A673 (cell line): ENCODE measurements at places on chromosomes 13 and 19. TPM values are rescaled to one million over a fixed set of nuclear protein-coding genes. Genes with fewer than 3 reads are reported as not detected.

- H3K27me3 ChIP-seq, result no peaks in the 10 kb centered on the region
- no peak overlapping the region for H3K27ac ChIP-seq
- no peaks in the 10 kb centered on the region for H3K36me3 ChIP-seq
- no peak for DNase-seq
Measured at GRCh38 chr13:108917581-108917980, 288.2 kb downstream of the MYO16 start.

- H3K4me3 ChIP-seq, result no peak overlapping the region
- no peaks in the 10 kb centered on the region for H3K4me1 ChIP-seq
- H3K27me3 ChIP-seq, result peaks cover 67% of the 10 kb centered on the region
- no peak for DNase-seq
Measured at GRCh38 chr19:51727349-51727880, 3.6 kb upstream of the HAS1 start.

GRCh38 chr13:23385931-23386330, 47.6 kb downstream of the SACS start:
- no peaks in the 10 kb centered on the region for H3K4me1 ChIP-seq
- no peak for DNase-seq

DNA sequence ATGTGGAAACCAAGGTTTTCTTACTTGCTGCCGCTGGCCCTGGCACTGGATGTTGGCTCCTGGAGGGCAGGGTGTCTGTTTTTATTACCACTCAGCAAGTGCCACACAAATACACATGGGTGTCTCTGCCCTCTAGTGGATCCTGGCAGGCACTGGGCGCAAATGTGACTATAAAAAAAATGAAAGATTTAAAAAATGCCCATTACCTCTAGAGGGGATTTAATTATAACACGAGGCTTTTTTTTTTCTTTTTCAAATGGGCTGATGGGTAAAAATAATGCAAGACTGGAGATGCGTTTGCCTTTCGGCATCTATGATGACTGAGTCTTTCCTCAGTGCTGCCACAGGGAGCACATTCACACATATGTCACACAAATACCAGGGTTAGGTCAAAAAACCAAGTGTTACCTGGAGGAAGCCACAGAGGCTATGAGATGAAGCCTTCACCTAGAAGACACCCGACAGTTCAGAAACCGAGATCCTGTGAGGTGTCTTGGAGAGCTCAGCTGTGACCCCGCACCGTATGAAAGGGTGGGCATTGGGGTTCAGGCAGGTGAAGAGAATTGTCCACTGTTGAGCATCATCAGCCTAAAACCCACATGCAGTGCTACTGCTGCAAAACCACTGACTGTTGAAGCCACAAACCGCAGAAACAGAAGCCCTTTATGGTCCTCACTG, 25.7 kb downstream of the CHAMP1 start:
- H3K36me3 ChIP-seq, result no peaks in the 10 kb centered on the region
- peak; percentile 78 for DNase-seq
- H3K27ac ChIP-seq, result no peak overlapping the region
- no peaks in the 10 kb centered on the region for H3K27me3 ChIP-seq
- no peak overlapping the region for H3K4me3 ChIP-seq

DNA sequence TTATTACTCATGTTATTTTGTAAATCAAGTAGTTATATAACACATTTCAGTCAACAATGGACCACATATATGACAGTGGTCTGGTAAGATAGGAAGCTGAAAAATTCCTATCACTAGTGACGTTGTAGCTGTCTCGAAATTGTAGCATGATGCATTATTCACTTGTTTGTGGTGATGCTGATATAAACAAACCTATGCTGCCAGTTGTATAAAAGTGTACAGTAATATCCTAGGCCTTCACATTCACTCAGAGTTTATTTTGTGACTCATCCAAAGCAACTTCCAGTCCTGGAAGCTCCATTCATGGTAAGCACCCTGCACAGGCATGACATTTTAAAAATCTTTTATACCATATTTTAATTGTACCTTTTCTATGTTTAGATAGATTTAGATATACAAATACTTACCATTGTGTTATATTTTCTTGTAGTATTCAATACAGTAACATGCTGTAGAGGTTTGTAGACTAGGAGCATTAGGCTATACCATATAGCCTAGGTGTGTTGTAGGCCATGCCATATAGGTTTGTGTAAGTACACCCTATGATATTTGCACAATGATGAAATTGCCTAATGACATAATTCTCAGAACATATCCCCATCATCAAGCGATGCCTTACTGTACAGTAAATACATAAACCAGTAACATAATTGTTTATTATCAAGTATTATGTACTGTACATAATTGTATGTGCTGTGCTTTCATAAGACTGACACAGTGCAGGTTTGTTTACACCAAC, 49.3 kb downstream of the IFT88 start:
- no peak overlapping the region for H3K4me3 ChIP-seq
- no peaks in the 10 kb centered on the region for H3K27me3 ChIP-seq
- H3K27ac ChIP-seq, result no peak overlapping the region
- H3K36me3 ChIP-seq, result no peaks in the 10 kb centered on the region
- no peak for DNase-seq

- no peak for DNase-seq
- H3K27ac ChIP-seq, result no peak overlapping the region
- no peaks in the 10 kb centered on the region for H3K27me3 ChIP-seq
- H3K4me1 ChIP-seq, result no peaks in the 10 kb centered on the region
Measured at GRCh38 chr13:91891141-91891540, 492.7 kb downstream of the GPC5 start.

DNA sequence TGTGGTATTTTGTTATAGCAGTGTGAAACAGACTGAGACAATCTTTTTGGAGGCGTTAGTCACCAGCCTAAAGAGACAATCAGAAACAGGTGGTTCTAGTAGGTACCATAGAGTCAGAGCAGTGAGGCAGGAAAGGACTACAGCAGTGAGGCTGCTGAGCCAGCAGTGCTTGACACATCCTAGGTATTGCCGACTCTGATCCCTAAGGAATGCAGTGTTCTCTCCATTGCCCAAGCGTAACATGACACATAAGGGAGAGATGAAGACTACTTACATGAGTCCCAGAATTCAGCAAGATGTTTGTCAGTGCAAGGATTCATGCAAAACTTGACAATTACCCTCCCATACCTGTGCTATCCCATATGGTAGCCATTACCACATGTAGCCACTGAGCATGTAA, 62.4 kb upstream of the XPO4 start:
- no peaks in the 10 kb centered on the region for H3K27me3 ChIP-seq
- no peaks in the 10 kb centered on the region for H3K4me1 ChIP-seq

The LENG1 gene
- total RNA-seq, result 8.8 and 9.7 TPM in 2 replicates

The MARK4 gene
- 44.0 and 46.4 TPM in 2 replicates for total RNA-seq

DNA sequence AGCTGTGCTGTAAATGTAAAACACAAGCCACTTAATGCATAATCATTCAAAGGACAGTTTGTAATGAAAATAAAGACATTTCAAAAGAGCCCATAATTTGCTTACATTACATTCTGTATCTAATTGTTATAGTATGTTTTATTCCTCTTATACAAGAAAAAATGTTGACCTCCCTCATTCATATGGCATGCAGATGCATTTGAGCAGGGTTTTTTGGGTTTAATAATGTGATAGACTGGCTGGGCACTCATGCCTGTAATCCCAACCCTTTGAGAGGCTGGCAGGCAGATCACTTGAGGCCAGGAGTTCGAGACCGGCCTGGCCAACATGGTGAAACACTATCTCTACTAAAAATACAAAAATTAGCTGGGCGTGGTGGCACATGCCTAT, 11.6 kb upstream of the ARL11 start:
- no peak overlapping the region for H3K27ac ChIP-seq
- H3K27me3 ChIP-seq, result no peaks in the 10 kb centered on the region
- H3K36me3 ChIP-seq, result no peaks in the 10 kb centered on the region
- no peak for DNase-seq
- H3K4me3 ChIP-seq, result no peak overlapping the region
- H3K4me1 ChIP-seq, result no peaks in the 10 kb centered on the region

DNA sequence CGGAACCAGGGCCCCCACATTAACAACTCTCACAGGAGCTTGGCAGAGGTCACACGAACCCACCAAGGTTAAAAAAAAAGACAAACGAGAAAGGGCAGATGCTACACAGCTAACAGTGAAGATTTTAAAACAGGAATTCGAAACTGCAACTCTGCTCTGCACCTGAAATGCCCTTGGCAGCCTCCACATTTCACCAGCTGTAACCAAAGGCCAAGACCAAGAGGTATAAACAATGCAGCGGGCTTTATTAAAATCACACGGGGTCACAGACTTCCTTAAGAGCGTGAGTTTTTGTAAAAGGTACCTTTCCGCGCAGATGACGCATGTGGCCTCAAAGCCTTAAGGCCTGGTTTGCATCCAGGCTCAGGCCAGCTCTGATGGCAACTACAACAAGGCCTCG, 88.2 kb downstream of the STK24 start:
- no peak overlapping the region for H3K27ac ChIP-seq
- no peaks in the 10 kb centered on the region for H3K36me3 ChIP-seq
- peaks cover 34% of the 10 kb centered on the region for H3K4me1 ChIP-seq
- no peaks in the 10 kb centered on the region for H3K27me3 ChIP-seq
- no peak for DNase-seq
